ENCODE measurements at places on chromosomes 2 and 18.

DNA sequence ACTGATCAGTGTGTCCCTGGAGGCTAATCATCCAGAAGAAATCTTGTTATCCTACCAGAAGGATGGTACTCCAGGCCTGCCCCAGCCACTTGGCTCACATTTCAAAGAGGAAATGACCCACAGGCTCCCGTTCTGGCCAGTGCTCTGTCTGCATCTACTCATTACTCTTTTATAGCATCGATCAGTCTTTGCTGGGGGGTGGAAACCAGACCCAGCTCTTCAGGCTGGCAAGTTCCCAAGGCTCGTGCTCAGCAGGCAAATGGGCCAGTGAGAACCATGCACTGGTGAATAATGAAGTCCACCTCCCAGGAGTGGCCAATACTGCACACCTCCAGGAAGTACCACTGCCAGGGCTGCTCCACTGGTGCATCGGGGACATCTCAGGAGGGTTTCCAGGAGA, 38.8 kb downstream of the DNER start:
- no peak for DNase-seq

DNA sequence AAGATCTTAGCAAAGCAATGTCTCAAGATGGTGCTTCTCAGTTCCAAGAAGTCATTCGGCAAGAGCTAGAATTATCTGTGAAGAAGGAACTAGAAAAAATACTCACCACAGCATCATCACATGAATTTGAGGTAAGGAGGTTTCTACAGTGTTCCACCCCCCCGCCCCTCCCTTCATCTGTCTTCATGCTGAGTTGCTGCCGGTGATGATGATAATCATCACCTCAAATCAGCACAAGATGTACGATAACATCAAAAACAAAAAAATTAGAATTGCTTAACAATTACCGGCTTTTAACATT, 14.6 kb downstream of the UGP2 start:
- DNase-seq: no peak

DNA sequence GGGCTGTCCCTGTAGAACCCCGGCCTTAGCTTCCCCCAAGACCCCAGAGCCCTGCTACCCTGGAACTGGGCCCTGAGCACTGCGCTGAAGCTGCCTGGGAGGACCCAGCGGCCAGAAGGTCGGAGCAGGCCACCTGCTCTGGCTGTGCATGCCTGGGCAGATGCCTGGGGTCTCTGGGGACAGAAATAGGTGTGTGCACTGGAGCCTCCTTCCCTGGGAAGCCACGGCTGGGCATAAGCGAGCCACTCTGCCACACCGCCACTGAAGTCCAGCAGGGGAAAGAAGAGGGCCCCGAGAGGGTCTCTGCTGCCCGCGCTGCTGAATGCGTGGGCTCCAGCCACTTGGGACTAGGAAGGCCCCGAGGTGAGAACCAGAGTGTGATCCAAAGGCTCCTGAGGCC, 6.7 kb downstream of the GBX2 start:
- no peak for DNase-seq

DNA sequence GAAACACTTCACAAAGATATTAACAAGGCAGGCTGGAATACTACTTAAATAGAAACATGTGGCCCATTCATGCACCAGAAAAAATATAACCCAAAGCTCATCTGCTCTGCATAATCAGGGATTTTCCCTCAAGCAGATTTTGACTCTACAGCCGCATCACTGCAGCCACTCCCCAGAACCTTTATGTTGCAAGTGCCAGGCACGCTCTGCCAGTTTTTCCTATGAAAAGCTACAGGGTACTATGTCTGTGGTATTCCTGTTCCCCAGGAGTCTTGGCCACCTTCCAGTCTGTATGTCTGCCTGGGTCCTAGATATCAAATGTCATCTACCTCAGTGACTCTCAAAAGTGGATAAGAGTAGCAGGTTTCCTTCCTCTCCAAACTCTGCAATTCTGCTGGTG, 3.8 kb downstream of the COA5 start:
- DNase-seq: no peak

DNA sequence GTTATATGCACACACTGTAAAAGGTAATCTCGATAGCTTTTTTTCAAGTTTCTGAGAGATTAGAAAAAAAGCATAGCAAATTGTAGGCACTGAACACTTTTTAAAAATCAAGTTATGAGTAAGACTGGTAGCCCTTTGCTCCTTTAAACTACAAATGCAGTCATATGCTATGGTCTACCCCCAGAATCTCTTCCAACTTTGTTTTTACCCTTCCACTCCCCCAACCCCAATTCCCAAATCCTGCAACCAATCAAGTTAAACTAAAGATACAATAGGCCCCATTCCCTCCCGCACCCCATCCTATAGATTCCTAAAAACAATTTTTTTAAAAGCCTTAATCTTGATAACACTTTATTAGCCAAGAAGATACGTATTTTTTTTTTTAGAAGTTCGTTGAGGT, 752 bp upstream of the BAZ2B start:
- no peak for DNase-seq

DNA sequence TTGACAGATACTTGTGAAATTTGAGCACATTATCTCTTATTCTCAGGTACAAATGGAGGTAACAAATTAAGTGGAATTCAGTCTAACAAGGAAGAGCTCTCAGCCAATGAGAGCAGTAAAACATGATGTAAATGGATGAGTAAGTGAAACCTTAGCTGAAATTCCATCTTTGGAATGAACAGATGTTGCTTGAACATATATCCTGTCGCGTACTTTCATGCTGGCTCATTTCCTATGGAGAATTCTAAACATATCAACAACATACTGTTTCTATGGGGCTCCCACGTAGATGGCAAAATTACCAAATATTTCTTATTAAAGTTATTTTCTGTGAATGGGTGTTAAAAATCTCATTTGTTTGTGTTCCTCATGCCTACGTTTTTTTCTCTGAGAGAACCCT, 256.3 kb upstream of the LINC00305 start:
- DNase-seq: no peak

DNA sequence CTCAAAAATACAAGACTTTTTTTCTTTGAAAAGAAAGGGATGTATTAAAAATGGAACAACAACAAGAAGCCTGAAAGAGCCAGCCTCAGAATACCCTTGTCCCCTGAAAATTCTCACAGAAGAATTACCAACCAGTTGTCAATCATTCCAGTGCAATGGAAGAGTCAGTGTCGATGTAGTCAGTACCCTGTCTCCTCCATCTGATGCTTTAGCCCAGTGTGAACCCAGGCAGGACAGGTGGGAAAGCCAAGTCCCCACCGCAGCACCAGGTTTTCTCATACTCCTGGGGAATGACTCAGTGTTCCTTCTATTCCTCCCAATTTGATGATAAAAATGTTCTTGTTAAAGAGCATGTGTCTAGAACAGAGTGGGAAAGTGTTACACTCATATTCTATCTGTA, 332.0 kb upstream of the CHAC2 start:
- DNase-seq: no peak

DNA sequence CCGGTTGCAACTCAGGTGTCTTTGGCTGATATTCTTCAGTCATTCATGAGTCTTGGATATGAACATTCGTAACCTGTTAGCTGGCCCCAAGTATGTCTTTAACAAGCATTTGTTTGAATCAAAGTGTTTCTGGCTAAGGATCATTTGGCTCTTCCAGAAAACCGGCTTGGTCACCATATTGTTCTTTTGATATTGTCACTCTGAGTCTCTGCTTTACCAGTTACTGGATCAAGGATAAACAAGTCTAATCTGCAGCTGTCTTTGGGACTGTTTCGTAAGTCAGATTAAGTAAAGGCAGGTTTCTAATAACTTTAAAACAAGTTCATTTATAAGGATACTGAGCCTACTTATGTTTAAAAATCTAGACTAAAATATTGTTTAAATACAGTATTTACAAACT, 49.1 kb downstream of the KDM3A start:
- no peak for DNase-seq

GRCh38 chr2:1183300-1183699, 230.0 kb upstream of the TPO start:
- DNase-seq: no peak

- DNase-seq: no peak
Observed at GRCh38 chr2:941871-942270, 8.8 kb upstream of the SNTG2 start.

DNA sequence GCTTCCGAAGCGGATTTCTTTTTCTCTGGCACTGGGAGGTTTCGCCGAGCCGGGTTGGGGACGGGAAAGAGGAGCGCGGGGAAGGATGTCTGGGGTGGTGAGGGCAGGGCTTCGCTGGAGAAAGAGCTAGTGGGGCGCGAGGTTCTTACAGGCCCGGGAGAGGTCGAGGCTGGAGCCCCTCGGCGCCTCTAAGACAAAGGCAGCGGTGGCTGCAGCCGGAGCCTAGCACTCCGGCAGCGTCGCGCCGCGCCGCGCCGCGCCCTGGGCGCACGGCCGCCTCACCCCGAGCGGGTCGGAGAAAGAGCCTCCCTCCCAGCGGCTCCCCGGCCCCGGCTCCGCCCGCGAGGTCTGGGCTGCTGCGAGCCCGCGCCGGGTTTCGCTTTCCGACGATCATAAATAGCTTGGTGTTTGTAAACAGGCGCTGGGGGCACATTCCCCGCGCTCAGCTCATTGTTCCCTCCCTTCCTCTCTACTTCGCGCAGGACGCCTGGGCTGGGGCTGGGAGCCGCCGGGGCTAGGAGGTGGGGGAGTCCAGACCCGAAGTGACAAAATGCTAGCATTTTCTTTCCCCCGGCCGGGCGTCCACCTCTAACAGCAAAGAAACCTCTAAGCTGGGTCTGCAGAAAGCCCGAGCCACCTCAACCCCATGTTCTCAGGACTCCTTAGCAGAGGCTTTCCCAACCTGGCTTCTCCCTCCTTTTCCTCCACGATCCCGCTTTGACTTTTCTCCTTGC, 813 bp upstream of the MEIS1 start:
- no peak for DNase-seq

DNA sequence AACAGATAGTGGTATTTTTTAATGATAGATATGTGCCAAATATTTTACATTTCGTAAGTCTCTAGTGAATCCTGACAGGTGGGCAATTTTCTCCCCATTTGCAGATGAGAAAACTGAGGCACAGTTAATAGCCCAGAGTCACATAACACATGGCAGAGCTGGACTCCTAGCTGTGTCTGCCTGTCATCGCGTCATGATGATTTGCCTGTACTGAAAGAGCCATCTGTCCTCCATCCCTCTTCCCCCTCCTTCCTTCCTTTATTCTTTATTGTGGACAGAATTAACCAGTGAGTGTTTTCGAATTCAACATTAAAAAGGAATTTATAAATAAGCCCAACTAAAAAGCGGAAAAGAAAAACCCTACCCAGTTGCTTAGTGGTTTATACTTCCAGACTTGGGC, 3.2 kb downstream of the DNAJB2 start:
- no peak for DNase-seq

DNA sequence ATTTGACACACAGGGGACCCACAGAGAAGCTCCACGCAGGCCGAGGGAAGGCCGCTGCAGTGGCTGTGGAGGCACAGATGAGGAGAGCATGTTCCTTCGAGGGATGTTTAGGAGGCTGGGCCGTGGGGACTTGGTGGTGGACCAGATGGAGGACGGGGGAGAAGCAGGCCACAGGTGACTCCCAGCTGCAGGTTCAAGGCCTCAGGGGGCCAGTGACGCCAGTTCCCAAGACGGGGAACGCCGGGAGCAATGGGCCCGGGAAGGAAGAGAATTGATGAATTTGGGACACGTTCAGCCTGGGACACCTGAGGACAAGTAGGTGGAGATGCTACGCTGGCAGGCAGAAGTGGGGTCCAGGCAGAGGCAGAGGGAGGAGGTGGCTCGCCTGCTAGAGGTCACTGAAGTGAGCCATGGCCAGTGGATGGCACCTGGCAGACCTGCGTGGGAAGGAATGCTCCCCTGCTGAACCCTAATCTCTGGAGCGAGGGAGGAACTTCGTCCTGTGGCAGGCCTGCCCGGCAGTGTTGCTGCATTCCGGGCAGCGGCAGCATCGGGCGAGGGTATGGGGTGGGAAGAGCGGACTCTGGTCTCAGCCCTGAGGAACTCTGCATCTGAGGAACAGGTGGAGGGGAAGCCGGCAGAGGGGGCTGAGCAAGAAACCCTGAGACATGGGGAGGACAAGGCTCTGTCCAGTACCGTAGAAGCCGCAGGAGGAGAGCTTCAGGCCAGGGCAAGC, 25.2 kb upstream of the HPCAL1 start:
- DNase-seq: no peak

GRCh38 chr2:133489146-133489545, 79.1 kb downstream of the NCKAP5 start:
- no peak for DNase-seq

GRCh38 chr2:17223211-17223610, 295.0 kb downstream of the RAD51AP2 start:
- no peak for DNase-seq

DNA sequence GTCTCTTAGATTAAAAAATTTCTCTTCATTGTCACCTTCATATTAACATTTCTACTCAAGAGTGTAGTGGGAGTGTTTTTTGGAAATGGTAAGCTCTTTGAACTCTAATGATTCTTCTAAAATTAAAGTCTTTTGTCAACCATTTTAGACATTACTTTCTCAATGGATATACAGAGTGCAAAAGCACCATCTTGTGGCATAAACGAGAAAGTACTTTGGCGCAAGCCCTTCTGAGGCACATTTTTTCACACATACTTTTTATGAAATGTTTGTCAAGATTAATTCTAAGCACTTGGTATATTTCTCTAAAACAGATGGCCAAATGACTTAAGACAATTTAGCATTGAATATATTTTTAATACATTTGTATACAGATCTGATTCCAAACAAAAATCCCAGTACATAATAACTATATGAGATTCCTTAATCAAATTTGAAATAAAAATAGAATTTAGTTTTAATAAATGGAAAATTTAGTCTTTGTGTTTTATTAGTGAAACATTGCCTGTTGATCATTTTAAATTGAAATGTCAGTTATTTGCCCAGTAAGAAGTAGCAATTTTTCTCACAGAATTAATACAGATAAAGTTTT, 63.3 kb upstream of the GALNT5 start:
- DNase-seq: no peak

- no peak for DNase-seq
Observed at GRCh38 chr2:112566104-112566503, 18.3 kb upstream of the CHCHD5 start.

- no peak for DNase-seq
Observed at GRCh38 chr2:210839034-210839433, 282.6 kb downstream of the CPS1 start.

DNA sequence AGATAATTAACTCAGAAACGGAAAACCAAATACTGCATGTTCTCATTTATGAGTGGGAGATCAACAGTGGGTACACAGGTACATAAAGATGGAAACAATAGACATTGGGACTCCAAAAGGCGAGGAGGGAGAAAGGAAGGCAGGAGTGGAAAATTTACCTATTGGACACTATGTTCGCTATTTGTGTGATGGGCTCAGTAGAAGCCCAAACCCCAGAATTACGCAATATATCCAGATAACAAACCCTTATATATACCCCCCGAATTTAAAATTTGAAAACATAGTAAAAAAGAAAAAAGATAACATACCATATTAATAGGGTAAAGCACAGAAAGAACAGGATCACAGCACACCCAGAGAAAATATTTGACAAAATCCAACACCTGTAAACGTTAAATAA, 1351.7 kb upstream of the FAM98A start:
- DNase-seq: no peak

DNA sequence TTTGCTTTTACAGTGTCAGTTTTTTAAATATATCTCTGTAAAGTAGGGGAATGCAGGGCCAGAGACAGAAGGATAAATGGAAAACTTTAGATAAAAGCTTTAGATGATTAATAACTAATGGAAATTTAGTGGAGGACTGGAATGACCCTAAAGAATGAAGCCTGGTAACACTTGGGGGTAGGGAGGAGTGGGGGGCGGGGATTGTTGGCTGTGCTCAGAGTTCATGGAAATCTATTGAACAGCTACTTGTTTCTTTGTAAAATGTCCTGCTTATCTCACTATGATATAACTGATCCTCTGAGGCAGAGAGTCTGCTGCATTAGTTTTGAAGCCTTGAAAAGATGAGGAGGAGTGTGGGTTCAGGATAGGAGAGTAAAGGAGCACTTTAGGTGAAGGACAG, 90.5 kb downstream of the TMEM185B start:
- no peak for DNase-seq
